OCI-LY7 (cell line): ENCODE measurements at places on chromosomes 2 and 18. TPM values are rescaled to one million over a fixed set of nuclear protein-coding genes. Genes with fewer than 3 reads are reported as not detected.

REEP1 gene
- not detected in 2 replicates for total RNA-seq

DNA sequence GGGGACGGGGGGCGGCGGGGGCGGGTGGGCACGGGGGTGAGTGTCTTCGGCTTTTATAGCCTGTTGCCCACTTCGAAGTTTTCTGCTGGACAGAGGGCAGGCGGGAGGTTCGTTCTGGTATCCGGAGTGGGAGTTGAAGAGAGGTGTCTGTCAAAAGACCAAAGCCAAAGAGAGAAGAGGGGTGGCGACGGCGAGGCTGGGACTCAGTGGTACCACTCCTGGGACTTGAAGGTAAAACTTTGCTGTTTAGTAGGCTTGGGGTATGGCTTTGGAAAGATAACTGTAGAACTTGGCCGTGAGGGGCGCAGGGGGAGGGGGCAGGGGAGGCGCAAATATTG is 215.8 kb upstream of the DTNA start:
- DNase-seq, result no peak

GRCh38 chr2:6833300-6833604 is 32.5 kb downstream of the CMPK2 start:
- no peak for DNase-seq

GRCh38 chr2:180002198-180002770 is 4.8 kb downstream of the CWC22 start:
- DNase-seq, result no peak

DNA sequence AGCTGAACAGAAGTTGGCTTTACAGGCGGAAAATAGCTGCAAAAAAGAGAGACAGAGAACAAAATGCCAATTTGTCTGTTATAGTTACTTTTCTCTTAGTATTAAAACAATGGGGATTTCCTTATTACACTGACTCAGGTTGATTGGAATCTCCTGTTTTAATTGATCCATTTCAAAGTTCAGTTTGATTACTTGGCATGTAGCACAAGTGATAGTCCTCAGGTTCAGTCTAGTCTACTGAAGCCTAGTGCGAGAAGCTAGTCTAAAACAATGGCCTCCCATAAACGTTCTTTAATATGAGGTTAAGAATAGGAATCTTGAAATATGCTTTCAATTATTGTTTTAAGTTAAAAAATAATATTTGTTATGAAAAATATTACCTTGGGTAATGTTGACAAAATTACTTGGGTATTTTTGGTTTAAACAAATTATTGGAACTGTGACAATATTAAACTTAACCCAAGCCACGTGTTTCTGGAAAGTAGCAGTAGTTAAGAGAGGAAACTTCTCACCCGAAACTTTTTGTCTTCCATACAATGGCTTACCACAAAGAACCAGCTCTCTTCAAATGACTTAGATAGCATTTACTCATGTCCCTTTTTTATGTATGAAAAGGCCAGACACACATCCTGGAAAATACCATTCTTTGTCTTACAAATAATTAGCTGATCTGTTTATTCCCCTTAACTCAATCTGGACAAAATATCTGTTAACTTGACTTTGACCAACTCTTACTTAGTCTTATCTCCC is 1326.2 kb upstream of the TMEFF2 start:
- DNase-seq, result no peak

RUFY4 gene
- total RNA-seq, result not detected in 2 replicates

DNA sequence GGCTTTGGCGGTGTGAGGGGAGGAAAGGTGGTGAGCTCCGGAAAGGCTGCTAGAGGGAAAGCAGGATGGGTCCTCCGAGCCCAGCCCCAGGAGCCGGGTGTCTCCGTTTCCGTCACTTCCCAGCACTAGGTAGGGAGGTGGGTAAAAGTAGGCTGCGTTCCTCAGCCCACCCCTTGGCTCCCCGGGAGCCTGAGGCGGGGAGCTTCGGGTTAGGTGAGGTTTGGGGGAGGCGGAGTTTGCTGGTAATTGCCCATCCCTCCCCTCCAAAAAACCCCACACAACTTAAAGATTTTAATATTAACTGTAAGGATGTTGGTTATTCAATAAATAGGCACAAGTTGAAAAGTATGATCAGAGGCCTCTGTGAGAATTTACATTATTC is 552 bp upstream of the ATF2 start:
- DNase-seq, result no peak

OLA1 gene
- 107 and 116 TPM in 2 replicates for total RNA-seq

- no peak for DNase-seq
Observed at GRCh38 chr2:215535125-215535668, 99.3 kb upstream of the FN1 start.

- no peak for DNase-seq
Observed at GRCh38 chr2:236696834-236697233, 127.2 kb downstream of the ACKR3 start.

SLC23A3 gene
- total RNA-seq, result 3.1 and 6.7 TPM in 2 replicates

RGPD5 gene
- 2.1 and 4.6 TPM in 2 replicates for total RNA-seq

- DNase-seq, result no peak
Observed at GRCh38 chr2:207670887-207671286, 40.6 kb upstream of the CCNYL1 start.

DNA sequence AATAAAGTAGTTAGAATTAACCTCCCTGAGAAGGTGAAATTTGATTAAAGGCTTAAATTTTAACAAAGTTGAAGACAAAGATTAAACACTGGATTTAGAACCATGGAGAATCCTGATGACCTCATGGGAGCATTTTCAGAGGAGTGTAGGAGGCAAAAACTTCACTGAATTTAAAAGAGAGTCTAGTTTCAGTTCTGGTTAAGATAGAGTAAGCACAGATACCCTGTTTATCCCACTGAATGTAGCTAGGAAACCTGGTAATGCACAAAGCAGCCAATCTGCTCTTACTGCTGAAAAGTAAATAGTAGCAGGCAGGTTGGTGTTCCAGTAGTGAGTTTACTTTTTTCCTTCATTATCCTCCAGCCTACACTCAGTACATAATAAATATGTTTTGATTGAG is 654.9 kb upstream of the SYT4 start:
- no peak for DNase-seq

BMP10 gene
- total RNA-seq, result not detected in 2 replicates

GRCh38 chr2:196989496-196989895 is 63.0 kb upstream of the PGAP1 start:
- DNase-seq, result no peak

- no peak for DNase-seq
Observed at GRCh38 chr18:67043276-67043675, 439.4 kb upstream of the CDH19 start.

MAP4K4 gene
- total RNA-seq, result 181 and 206 TPM in 2 replicates

UGT1A1 gene
- not detected in 2 replicates for total RNA-seq

AQP12A gene
- not detected in 2 replicates for total RNA-seq
